ENCODE measurements at places on chromosomes 5 and 9.

DNA sequence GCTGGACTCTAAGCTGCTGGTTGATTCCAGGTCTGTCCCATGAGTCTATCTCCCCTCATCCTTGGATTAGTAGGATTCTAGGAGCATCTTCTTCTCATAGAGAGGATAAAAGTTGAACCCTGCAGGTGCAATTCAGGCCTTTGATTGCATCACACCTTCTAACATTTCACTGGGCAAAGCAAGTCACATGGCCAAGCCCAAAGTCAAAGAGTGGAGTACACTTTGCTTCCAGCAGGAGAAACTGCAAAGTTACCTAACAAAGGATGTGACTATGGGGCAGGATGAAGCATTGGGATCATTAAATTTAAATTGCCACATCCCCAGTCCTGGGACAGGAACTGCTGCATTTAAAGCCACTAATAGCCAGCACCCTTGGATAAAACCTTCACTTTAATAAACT is 51.0 kb upstream of the EGFLAM start:
- DNase-seq: no peak

DNA sequence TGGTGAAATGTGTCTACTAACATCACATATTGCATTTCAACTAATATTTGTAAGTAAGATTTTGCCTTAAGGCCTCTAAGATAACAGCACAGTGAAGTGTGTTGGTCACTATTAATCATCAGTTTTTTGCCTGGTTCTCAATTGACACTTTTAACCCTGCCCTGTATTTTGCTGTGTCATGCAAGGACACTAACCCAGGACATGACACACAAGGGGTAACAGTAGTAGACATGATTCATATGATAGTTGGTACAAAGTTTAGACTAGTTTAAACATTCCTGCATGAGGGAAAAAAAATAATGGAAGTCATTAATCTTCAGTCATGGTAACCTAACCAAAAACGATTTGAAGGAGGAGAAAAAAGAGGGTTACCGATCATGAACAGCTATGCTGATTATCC is 207.0 kb downstream of the DEPDC1B start:
- DNase-seq: no peak

GRCh38 chr5:113117543-113118115 is 141.0 kb downstream of the DCP2 start:
- no peak for DNase-seq

DNA sequence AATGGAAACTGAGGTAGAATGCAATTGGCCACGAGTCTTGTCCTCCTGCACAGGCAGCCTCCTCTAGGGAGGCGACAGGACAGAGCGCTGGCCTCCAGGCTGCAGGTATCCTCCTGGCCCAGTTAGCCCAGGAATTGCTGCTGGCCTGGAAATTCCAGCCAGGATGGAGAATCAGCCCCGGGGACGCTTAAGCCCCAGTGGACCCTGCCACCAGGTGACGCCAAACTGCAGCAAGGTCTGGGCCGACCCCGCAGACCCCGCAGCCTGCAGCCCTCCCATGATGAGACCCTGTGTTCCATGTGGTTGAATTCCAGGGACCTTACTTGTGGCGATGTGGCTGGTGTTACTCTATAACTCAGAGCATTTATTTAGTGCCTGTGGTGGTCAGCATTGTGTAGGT is 7.3 kb downstream of the CACFD1 start:
- DNase-seq: no peak

DNA sequence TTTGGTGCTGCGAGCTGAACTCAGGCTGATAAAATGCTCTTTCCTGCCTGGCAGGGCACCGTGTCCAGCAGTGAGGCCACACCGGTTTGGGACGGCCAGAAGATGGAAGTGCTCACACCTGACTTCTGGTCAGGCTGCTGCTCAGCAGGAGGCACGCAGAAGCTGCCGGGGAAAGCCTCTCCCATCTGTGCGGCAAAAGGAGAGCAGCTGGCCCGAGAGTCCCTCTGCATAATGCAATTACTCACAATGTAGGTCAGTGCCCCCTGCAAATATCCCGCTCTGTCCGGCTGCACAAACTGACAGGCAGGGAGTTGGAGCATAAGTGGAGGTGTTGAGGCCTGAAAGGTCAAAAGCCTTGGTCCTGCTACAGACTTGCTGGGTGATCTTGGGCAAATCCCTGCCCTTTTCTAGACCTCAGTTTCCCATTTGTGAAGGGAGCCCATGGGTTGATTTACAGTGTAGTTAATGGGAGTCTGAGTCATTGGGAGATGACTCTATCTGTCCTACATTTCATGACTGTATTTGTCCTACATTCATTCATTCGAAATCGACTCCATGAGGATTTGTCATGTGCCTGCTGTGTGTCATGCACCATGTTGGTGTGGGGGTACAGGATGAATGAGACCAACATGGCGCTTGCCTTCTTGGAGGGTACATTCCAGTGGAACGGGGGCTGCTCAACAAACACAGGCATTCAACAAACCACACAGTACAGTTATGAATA is 61.8 kb upstream of the TBC1D2 start:
- DNase-seq: no peak

GRCh38 chr5:32504989-32505596 is 60.6 kb upstream of the ZFR start:
- no peak for DNase-seq

DNA sequence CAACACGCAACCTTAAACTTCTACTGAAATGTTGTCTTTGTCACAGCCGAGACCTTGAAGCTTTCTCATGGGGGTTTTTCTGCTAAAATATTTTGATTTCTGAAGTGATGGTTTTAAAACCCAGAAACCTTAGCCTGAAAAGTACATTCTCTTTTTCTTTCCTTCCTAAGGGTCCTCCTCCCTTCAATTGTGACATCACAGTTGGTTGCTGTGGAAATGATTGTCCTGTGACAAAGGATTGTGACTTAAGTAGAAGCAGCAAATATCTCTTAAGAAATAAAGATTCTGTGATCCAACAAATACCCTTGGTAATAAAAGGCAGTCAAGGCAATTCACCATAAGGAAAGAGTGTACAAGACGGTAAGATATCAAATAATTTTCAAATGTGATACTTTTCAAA is 125.2 kb downstream of the SEMA6A start:
- DNase-seq: no peak

DNA sequence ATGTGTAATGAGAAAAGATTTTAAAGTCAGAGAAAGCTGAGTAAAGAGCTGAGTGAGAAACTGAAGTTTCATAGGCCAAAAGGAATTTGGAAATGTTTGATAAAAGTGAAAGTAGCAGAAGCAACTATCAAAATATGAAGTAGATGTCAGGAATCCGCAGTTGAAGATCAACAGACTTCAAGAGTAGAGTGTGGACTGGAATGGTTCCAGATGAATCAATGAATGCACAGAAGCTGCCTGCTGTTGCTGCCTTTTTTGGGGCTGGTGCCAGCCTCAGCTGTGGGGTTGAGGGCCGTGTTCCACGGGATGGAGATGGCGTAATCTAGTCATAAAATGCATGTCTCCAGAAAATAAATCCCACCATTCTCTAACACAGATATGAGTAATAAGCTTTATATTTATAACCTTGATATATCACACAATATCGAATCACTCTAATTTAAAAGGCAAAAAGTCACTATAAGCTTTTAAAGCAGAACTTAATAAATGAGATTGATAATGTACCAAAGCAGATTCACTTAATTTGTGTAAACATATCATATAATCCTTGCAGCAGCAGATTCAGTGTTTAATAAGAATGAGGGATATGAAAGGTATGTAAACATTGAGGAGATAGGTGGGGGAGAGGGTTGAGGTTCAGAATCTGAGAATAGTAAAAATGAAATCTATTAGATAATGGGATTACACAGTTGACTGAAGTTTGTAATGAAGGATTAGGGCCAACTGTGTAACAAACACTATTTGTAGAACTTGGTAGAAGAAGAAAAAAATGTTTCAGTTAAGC is 652.3 kb upstream of the FTMT start:
- DNase-seq: no peak

GRCh38 chr9:30036558-30036957 is 2347.9 kb upstream of the ACO1 start:
- no peak for DNase-seq

GRCh38 chr5:34660444-34660843 is 4.3 kb downstream of the RAI14 start:
- DNase-seq: no peak

DNA sequence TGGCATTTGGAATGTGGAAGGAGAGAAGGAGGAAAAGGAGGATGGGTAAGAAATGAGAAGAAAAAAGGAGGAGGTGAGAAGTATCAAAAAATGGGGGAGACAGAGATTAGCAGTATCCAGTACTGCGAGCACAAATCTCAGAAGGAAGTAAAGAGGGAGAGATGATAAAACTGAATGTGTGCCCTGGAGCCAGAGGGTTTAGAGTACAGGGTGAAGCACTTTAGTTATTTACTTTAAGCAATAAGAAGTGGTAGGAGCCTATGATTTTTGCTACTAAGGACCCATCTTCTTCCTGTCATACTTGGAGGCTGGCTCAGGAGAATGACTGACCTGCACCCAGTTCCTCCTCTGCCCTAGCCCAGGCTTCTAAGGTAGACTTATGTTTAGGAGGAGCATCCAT is 94.9 kb downstream of the ADRB2 start:
- no peak for DNase-seq

GRCh38 chr9:135209852-135210251 is 122.4 kb downstream of the OLFM1 start:
- no peak for DNase-seq

GRCh38 chr5:109485030-109485429 is 75.3 kb upstream of the PJA2 start:
- DNase-seq: no peak

DNA sequence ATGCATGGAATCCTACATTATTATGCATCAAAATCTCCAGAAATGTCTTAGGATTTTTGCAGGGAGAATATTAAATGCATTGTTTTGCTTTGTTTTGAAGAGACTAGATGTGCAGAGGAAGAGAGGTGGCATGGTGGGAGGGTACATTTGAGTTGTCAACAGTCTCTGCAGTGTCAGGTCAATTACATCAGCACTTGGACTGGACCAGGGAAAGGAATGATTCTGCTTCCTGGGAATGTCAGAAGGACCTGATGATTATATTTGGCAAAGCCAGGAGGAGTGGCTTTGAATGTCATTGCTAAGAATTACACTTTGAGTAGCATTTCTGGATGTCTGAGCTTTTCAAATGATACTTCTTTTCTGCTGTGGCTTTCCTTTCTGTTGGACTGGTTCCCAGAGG is 17.5 kb upstream of the TMEFF1 start:
- no peak for DNase-seq

DNA sequence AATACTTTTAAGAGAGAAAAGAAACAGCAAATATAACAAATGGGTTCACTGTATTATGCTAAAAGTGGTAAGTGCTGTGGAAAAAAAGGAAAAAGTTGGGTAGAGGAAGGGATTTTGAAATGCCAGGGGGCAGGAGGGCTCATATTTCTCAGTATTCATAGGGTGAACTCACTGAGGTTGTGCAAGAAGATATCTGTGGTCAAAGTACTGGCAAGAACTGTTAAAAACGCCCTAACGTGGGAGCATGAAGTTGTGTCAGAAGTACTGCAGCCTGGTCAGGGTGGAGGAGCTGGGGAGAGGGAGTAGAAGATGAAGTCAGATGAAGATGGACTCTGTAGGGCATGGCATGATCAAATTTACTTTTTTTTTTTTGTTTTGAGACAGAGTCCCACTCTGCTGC is 31.2 kb upstream of the SLC28A3 start:
- DNase-seq: no peak

GRCh38 chr5:8418049-8418426 is 549.1 kb downstream of the MTRR start:
- DNase-seq: no peak

DNA sequence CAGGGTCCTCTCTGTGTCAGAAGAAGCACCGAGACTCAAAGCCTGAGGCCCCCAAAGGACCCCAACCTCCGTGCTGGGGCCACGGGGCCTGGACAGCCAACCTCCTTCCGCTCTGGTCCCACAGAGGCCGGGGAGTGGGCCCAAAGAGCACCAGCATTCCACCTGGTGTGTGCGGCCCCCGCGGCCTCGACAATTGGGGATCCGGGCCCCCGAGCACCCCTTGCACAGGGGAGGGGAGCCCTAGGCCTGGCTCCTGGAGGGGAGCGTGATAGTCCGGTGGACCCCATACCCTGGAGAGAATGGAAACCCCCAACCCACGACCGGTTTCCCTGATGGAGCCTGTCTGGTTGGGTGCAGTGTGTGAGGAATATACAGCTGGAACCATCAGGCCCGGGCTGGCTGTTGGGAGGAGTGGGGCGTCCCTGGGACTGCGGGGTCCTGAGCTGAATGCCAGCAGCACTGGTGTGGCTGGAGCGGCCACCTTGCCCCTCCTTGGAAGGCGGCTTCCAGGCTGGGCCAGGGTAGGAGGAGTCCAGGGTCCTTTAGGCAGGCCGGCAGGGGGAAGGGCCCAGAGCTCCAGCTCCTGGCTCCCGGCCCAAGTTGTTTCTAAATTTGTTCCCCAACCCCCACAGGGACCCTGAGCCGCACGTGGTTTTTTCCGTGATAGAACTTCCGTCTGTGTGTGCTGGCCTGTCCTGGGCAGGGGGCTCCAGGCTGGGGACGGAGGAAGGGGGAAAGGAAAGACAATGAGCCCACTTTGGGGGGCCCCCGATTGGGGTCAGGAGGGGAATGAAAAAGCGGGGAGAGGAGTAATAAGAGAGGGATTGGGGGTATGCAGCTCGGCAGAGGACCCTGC is 825 bp upstream of the TOR4A start:
- no peak for DNase-seq

- DNase-seq: no peak
Measured at GRCh38 chr5:56632199-56632598, 183.2 kb upstream of the MAP3K1 start.

GRCh38 chr9:127149463-127150390 is 27.3 kb upstream of the ANGPTL2 start:
- DNase-seq: no peak

GRCh38 chr5:71778678-71779276 is 59.7 kb downstream of the CARTPT start:
- DNase-seq: no peak

DNA sequence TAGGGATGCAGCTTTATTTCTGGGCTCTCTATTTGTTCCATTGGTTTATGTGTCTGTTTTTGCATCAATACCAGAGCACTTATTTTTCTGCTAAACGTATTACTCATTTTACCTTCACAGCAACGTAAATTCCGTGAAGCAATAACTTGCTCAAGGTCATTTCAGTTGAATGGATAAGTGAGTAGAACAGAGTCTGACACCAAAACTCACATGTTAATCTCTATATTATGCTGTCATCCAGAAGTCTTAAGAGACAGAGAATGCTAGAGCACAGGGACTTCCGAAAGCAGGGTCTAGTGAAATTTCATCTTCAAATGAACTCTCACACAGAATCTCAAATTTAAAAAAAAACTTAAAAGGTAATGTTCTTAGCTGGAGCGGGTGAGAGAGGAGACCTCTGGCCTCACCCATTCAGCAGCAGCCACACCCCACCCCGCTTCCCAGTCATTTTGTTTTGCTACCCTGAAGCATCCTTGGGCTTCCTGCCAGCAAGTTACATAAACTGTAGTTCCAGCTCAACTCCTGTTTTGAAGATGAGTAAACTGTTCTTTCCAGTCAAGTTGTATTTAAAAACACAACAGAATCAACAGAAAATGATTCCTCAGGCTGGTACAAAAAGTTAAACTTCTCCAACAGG is 69.3 kb downstream of the TRIM36 start:
- no peak for DNase-seq

- no peak for DNase-seq
Measured at GRCh38 chr5:108344103-108344822, 37.6 kb downstream of the FBXL17 start.
